ENCODE measurements at places on chromosomes 2 and 18.
A peak's percentile ranks its signal among the peaks of the same experiment; 100 is the strongest.

DNA sequence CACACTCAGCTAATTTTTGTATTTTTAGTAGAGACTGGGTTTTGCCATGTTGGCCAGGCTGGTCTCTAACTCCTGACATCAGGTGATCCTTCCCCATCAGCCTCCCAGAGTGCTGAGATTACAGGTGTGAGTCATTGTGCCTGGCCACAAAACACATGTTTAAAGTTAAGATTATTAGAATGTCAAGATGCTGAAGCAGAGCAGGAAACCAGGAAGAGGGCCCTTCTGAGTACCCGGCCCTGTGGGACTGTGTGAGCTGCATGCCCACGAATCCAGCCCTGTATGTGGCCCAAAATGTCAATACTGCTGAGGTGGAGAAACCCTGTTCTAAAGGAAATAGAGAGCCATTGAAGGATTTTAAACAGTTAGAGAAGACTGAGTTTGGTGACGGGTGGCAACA lies 31.0 kb upstream of the REV1 start:
- no peak for DNase-seq

DNA sequence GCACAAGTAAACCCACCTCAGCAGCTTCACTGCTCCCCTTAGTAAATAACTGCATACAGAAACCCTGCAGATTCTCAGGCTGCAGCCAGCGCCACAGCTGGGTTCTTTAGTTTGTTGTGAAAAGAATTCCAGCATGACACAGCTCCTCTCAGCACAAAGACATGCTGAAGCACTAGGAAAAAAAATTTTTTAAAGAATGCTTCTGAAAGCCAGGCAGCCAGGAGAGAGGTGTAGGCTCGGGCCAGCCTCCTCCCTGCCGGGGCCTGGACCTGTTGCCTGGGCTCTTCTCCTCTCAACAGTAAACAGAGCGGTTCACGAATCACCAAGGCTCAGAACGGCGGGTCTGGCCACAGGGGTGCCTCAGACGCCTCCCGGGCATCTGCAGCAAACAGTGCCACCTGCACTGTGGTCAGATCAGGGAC lies 95.7 kb upstream of the POU3F3 start:
- DNase-seq: no peak

DNA sequence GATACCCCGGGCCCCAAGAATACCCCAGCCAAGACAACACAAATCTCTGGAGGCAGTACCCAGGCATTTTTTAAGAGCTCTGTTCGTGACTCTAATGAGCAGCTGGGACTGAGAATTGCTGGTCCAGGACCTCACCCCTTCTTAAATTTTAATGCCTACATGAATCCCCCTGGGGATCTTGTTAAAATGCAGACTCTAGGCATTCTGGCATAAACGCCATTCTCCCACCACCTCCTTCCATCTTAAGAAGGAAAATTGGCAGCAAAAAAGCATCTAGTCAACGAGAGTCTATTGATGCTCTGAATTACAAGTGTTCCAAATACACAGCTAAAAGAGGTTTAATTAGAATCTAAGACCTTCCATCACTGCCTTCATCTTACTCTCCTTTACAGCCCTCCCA lies 5.0 kb downstream of the CHST10 start:
- DNase-seq: no peak

DNA sequence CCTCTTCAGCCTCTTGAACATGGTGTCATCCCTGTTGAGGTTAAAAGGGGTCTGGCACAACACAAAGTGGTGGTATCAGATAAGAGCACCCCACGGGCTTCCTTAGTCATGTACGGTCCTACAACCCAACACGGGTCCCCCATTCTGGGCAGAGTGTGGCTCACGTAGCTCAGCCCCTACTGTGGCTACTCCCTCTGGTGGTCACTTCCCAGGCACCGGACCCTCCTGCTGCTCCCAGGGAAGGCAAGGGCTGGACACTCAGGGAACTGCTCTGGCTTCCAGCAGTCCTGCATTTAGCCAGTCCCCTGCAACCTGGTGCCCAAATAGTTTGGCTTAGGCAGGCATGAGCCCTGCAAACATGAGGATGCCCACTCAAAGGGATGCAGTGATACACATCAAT lies 58.6 kb downstream of the GALNT14 start:
- no peak for DNase-seq

GRCh38 chr18:14747513-14748474 lies at the start of gene ANKRD30B:
ANKRD30B (plus strand) TSS chr18:14748172; CDS start chr18:14748420, 248 bp downstream.
- DNase-seq: no peak

DNA sequence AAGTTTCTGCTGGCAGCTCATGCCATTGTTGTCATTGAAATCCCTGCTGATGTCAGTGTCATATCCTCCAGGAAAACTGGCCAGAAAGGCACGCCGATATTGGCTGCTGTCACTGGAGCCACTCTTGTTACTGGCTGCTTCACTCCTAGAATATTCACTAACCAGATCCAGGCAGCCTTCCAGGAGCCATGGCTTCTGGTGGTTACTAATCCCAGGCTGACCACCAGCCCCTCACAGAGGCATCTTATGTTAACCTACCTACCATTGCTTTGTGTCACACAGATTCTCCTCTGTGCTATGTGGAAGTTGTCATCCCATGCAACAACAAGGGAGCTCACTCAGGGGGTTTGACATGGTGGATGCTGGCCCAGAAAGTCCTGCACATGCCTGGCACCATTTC lies 27.0 kb upstream of the MTX2 start:
- DNase-seq: no peak

- DNase-seq: no peak
These were observed 2.3 kb downstream of the HJURP start for GRCh38 chr2:233852056-233852455.

DNA sequence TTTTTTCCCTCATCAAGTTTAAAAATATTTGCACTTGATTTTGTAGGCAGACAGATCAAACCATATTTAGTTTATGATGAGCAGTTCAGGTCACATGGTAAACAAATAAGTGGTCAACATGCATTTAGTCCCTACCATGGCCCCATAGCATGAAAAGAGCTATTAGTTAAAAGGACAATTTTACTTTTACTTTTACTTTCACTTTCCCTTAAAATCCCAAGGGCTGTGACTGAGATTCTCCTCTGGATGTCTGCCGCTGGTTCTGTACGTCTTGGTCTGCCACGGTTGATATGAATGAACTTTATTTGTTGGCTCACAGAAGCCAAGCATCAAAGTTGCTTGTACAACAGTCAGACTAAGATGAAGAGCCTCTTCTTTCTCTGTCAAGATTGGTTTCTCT lies 626.2 kb upstream of the CDH7 start:
- peak; percentile 2 for DNase-seq

DNA sequence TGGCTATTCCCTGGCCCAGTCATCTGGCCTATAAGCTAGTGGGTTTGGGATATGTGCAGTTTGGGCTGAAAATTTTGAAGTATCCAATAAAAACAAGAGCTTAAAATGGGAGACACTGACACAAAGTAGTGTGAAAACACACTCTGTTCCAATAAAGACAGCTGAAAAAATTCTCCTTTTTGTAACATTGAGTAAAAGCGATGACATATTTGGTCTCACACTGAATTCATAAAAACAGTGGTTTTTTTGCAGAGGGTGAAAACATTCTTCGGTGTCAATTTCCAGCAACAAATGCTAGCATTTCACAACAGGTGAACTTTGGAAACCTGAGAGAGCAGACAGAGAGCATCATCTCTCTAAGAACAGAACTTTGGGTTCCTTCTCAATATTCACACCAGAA lies 142.2 kb downstream of the OSR1 start:
- DNase-seq: no peak

- no peak for DNase-seq
These were observed 180.9 kb downstream of the PDE1A start for GRCh38 chr2:182245963-182246362.

- DNase-seq: no peak
These were observed 47.3 kb downstream of the QPCT start for GRCh38 chr2:37391711-37392110.

DNA sequence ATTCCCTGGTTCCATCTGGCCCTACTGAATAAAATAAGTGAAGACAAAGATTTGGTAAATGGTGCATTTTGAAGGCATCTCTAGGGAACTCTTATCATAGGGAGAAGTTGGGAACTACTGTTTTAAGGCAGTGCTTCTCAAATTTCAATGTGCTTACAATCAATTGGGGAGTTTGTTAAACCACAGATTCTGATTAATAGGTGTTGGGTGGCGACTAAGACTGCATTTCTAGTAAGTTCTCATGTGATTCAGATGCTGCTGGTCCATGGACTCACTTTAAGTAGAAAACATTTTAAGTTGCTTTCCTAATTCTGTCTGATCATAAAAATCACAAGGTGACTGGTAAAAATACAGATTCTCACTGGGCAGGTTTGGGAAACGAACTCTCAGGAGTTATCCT lies 14.6 kb downstream of the FARSB start:
- DNase-seq: no peak

GRCh38 chr2:40435426-40436092 lies 16.3 kb downstream of the SLC8A1 start:
- DNase-seq: no peak

DNA sequence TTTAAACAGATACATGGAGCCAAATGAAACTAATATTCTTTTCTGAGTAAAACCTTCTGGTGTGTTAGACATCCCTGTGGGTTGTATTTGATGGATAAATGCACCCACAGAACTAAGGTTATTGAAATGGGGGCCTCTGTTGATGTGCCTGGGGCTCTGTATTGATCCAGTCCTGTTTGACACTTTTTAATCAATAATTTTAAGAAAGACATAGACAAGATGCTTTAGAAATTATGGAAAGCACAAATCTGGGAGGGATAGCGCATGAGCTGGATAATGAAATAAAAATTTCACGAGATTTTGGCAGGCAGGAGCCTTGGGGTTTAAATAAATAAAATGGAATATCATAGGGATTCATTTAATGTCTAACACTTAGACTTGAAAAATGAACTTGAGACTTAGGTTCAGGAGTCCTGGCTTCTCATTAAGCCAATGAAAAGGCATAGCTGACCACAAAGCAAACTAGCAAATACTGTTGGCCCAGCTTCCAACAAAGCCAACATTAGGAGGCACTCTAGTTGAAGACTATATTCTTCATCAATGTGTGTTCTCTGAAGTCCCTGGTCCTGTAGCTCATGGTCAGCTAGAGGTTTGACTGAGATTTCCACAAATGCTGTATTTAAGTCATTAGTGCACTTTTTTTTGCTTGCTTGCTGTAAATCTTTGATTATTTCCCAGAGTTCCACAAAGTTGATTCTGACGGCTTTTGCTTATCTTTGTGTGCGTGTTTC lies 64.2 kb upstream of the SH3RF3 start:
- peak; percentile 9 for DNase-seq

DNA sequence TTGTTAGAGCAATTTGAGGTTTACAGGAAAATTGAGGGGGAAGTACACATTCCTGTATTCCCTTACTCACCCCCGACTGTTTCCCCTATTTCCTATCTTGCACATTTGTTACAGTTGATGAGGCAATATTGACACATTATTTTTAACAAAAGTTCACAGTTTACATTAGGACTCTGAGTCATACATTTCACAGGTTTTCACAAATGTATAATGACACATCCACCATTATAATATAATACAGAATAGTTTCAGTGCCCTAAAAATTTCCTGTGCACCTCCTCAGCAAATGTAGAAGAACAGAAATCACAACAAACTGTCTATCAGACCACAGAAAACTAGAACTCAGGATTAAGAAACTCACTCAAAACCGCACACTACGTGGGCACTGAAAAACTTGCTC lies 160.6 kb upstream of the RMP24 start:
- DNase-seq: no peak

- no peak for DNase-seq
These were observed 70.8 kb upstream of the STK17B start for GRCh38 chr2:196242131-196242620.

DNA sequence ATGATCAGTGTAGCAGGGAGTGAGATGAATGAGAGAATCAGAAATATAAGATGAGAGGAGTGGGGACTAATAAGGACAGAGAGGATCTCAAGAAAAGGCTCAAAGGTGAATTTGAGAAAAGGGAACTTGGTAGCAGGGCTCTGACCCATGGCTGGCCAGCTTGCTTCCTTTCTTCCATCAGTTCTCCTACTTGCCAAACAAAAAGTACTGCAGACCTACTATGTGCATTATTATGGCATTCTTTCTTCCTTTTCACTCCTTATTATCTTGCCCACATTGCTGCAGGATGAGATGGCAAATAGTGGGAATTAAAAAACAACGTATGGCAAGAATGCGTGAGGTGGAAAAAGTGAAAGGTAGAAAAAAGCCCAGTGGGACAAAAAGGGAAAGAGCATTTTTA lies 33.0 kb downstream of the PRKD3 start:
- DNase-seq: no peak

DNA sequence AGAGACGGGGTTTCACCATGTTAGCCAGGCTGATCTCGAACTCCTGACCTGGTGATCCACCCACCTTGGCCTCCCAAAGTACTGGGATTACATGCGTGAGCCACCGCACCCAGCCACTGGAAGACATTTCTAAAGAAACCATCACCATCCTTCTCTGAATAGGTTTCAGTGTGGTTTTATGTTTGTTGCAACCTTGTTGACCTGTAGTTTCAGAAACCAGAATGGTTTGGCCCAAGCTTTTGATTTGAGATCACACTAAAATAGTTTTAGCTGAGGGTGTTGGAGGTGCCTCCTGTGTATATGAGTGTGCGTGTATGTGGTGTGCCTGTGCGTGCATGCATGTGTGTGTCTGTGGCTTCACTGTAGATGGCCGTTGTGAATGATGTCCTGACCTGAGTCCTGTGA lies 26.2 kb downstream of the INPP4A start:
- DNase-seq: no peak

DNA sequence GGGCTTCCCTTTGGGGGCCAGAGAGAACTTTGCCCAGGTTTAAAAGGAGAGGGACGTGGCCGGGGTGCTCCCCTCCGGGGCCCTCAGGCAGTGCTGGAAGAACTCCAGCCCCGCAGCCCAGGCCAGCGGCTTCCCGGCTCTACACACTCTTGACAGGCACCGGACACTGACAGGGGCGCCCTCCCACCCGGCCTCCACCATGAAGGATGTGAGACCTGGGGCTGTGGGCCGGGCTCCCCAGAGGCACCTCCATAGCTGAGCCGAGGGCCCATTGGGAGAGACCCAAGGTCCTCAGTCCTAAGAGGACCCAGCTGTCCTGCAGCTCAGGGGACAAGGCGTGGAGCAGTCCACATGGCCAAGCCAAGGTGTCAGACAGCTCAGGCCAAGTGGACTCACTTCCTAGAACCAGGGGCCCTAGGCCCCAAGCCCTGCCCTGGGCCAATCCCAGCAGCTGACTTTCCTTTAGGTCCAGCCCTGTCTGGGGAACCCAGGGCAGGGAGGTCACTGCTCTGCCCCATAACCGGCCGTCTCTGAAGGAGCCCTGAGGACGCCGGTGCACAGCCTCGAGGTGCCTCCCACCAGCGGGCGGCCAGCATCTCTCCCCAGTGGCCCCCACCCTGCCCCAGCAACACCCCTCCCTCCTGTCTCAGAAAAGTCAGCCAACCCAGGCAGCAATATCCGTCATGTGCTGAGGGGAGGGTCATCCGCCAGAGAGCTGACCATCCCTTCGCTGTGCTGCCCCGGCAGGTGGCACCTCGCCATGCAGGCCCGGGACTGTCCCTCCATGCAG lies 51.8 kb downstream of the BIN1 start:
- no peak for DNase-seq
